ENCODE measurements at places on chromosomes 3 and 15. TPM values are rescaled to one million over a fixed set of nuclear protein-coding genes. Genes with fewer than 3 reads are reported as not detected.
A peak's percentile ranks its signal among the peaks of the same experiment; 100 is the strongest.

DNA sequence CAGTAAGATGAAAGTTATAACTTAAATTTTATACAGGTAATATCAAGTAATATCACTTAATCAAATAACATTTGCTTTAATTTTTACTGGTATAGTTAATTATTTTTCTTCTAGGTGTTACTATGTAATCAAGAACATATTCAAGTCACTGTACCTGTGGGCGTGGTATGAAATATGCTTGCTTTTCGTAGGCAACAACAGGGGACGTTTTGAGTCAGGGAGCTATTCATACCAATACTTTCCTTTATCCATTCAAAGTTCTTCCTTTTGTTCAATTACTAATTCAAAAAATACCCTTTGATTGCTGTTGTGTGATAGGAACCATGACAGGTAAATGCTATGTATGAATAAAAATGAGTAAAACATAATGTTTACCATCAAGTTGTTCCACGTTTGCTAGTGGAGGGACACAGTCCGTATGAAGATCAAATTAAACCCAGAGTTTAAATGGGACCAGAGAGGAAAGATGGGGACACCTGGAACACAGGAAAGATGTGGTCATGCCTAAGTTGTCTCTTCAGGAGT lies 654.0 kb upstream of the KCNMB2 start:
- no peaks in the 10 kb centered on the region for H3K36me3 ChIP-seq
- DNase-seq: no peak
- H3K27ac ChIP-seq: no peak overlapping the region
- H3K4me1 ChIP-seq: no peaks in the 10 kb centered on the region
- no peak overlapping the region for H3K4me3 ChIP-seq

- H3K36me3 ChIP-seq: peaks cover 14% of the 10 kb centered on the region
- H3K4me3 ChIP-seq: no peak overlapping the region
- H3K27ac ChIP-seq: peak overlapping the region; percentile 70
- H3K27me3 ChIP-seq: no peaks in the 10 kb centered on the region
- peaks cover 17% of the 10 kb centered on the region for H3K4me1 ChIP-seq
Measured at GRCh38 chr3:48435774-48436476, 4.0 kb downstream of the CCDC51 start.

DNA sequence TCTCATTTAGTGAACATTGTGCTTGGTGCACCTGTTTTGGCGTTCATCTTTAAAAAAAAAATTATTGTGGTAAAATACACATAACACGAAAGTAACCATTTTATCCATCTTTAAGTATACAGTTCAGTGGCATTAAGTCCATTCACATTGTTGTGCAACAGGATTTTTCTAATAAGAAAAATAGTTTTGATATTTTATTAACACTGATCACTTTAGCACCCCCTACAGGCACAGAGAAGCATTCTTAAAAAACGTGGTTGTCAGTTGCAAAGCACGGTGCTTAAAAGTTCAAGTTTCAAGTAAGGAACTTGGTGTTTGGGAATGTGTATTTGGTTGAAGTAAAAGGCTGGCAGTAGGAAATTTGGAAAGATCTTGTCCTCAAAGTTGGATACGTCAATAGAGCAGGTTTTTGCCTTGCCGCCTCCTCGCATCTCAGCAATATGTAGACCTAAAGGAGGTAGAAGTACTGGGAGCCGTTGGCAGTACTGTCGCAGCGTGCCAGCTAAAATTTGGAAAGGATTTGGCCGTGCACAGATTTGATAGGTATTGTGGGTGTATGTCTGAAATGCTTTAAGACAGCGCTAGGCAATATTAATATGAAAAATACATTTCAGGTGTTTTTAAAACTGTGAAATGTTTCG lies 110.4 kb downstream of the LRRC28 start:
- no peaks in the 10 kb centered on the region for H3K27me3 ChIP-seq
- H3K4me3 ChIP-seq: no peak overlapping the region
- no peaks in the 10 kb centered on the region for H3K4me1 ChIP-seq

- no peaks in the 10 kb centered on the region for H3K36me3 ChIP-seq
- no peak for DNase-seq
- no peak overlapping the region for H3K4me3 ChIP-seq
- H3K4me1 ChIP-seq: peaks cover 13% of the 10 kb centered on the region
- H3K27ac ChIP-seq: no peak overlapping the region
- no peaks in the 10 kb centered on the region for H3K27me3 ChIP-seq
Measured at GRCh38 chr3:183185696-183186095, 23.2 kb upstream of the LAMP3 start.

DNA sequence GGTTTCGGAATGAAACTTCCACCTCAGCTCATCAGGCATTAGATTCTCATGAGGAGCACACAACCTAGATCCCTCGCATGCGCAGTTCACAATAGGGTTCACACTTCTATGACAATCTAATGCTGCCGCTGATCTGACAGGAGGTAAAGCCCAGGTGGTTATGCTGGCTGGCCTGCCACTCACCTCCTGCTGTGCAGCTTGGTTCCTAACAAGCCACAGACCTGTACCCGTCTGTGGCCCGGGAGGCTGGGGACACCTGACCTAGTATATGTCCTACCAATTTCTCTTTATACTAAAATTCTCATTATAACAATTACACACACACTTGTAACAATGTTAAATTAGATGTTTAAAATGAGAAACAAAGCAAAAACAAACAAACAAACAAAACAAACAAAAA lies 172.2 kb downstream of the SLC9A9 start:
- no peak overlapping the region for H3K4me3 ChIP-seq
- H3K27me3 ChIP-seq: no peaks in the 10 kb centered on the region
- no peaks in the 10 kb centered on the region for H3K4me1 ChIP-seq
- no peaks in the 10 kb centered on the region for H3K36me3 ChIP-seq
- no peak for DNase-seq

- peaks cover 36% of the 10 kb centered on the region for H3K36me3 ChIP-seq
- no peak overlapping the region for H3K27ac ChIP-seq
- H3K4me3 ChIP-seq: no peak overlapping the region
- H3K4me1 ChIP-seq: no peaks in the 10 kb centered on the region
- no peak for DNase-seq
Measured at GRCh38 chr3:182947888-182948287, 32.5 kb downstream of the DCUN1D1 start.

DNA sequence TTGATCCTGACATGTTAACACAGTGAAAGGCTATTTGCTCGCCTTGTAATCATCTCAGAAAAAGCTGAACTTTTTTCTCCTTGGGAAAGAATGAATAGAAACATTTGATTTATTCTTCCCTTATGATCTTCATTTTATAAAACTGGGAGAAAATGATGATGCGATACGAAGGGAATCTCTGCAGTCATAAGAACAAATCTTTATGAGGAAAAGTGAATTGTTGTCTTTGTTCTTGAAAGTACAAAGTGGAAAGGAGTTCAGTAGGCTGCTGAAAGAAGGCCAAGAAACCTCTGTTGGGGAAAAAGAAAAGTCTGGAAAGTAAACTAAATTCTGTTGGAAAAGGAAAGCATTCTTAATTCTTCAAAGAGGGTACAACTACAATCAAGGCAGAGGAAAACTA lies 248.8 kb downstream of the NSUN3 start:
- H3K27ac ChIP-seq: no peak overlapping the region
- H3K4me3 ChIP-seq: no peak overlapping the region
- no peak for DNase-seq
- no peaks in the 10 kb centered on the region for H3K36me3 ChIP-seq

GRCh38 chr15:93362821-93363220 lies 273.8 kb upstream of the RGMA start:
- DNase-seq: no peak
- no peak overlapping the region for H3K27ac ChIP-seq
- no peaks in the 10 kb centered on the region for H3K36me3 ChIP-seq
- no peak overlapping the region for H3K4me3 ChIP-seq

GRCh38 chr15:52715411-52715810 lies 36.2 kb upstream of the ATOSA start:
- peaks cover 3% of the 10 kb centered on the region for H3K4me1 ChIP-seq
- DNase-seq: no peak
- no peaks in the 10 kb centered on the region for H3K36me3 ChIP-seq
- no peaks in the 10 kb centered on the region for H3K27me3 ChIP-seq
- no peak overlapping the region for H3K4me3 ChIP-seq

GRCh38 chr3:55797084-55797483 lies 310.0 kb upstream of the WNT5A start:
- peaks cover 8% of the 10 kb centered on the region for H3K4me1 ChIP-seq
- H3K36me3 ChIP-seq: no peaks in the 10 kb centered on the region
- H3K27me3 ChIP-seq: no peaks in the 10 kb centered on the region
- no peak overlapping the region for H3K27ac ChIP-seq
- no peak overlapping the region for H3K4me3 ChIP-seq

DNA sequence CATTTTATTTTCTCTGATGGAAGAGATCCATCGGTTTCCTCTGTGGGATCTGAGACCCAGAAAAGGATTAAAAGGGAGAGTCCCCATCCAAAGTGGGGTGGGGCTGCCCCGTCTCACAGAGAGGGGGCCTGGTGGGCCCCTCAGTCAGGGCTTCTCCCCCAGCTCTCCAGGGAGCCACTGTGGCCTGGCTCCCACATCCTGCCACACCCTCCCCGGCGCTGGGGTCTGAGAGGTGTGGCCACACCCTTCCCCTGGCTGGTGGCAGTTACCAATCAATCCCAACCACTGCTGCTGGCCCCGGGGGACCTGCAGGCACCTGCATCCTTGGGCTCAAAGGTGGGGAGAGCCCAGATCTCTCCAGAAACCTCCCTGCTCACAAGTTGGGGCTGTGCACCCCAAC lies 161.8 kb upstream of the IQSEC1 start:
- H3K27ac ChIP-seq: no peak overlapping the region
- DNase-seq: no peak
- H3K4me3 ChIP-seq: no peak overlapping the region
- no peaks in the 10 kb centered on the region for H3K4me1 ChIP-seq
- no peaks in the 10 kb centered on the region for H3K36me3 ChIP-seq
- H3K27me3 ChIP-seq: no peaks in the 10 kb centered on the region

DNA sequence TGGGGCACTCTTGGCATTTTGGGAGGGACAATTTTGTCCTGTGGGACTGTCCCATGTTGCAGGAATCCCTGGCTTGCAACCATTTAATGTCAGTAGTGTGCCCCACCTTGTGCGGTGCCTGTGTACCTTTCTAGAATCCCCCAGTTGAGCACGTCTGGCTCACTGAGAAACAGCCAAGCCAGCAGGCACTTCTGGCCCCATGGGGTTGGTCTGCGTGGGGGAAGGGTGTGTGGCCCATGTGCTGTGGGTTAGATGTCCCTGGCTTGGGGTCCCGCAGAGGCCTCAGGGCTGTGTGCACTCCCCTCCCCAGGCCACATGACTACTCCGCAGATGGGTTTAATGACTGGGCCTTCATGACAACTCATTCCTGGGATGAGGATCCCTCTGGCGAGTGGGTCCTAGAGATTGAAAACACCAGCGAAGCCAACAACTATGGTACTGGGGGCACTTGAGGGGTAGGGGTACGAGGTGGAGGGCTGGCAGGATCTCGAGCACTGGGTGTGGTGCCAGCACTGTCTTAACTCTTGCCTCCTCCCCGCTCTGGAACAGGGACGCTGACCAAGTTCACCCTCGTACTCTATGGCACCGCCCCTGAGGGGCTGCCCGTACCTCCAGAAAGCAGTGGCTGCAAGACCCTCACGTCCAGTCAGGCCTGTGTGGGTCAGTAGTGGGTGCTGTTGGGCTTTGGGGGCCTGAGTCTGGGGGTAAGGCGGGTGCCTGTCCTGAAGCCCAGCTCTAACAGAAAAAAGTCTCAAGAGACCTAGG lies 3.7 kb upstream of the FES start:
- no peaks in the 10 kb centered on the region for H3K27me3 ChIP-seq
- H3K27ac ChIP-seq: no peak overlapping the region
- no peak for DNase-seq

DNA sequence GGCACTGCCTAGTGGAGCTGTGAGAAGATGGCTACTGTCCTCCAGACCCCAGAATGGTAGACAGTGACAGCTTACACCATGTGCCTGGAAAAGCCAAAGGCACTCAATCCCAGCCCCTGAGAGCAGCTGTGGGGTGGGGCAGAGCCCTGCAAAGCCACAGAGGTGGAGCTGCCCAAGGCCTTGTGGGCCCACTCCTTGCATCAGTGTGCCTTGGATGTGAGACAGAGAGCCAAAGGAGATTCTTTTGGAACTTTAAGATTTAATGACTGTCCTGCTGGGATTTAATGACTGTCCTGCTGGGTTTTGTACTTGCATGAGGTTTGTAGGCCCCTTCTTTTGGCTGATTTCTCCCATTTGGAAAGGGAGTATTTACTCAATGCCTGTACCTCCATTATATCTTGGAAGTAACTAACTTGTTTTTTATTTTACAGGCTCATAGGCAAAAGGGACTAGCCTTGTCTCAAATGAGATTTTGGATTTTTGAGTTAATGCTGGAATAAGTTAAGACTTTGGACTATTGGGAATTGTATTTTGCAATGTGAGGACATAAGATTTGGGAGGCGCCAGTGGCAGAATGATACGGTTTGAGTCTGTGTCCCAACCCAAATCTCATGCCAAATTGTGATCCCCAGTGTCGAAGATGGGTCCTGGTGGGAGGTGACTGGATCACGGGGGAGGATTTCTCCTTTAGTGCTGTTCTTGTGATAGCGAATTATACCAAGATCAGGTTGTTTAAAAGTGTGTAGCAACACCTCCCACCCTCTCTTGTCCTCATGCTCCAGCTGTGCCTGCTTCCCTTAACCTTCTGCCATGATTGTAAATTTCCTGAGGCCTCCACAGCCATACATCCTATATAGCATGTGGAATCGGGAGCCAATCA lies 80.4 kb downstream of the MYO5A start:
- no peaks in the 10 kb centered on the region for H3K27me3 ChIP-seq
- H3K4me1 ChIP-seq: peaks cover 5% of the 10 kb centered on the region
- no peak for DNase-seq
- no peak overlapping the region for H3K27ac ChIP-seq
- no peak overlapping the region for H3K4me3 ChIP-seq

- peaks cover 35% of the 10 kb centered on the region for H3K36me3 ChIP-seq
- no peaks in the 10 kb centered on the region for H3K27me3 ChIP-seq
- no peaks in the 10 kb centered on the region for H3K4me1 ChIP-seq
- no peak overlapping the region for H3K4me3 ChIP-seq
Measured at GRCh38 chr3:58287354-58287753, 18.7 kb upstream of the RPP14 start.

The WDR93 gene
- total RNA-seq: not detected

The IDH2 gene
- 43.1 TPM for total RNA-seq

The LYZL4 gene
- not detected for total RNA-seq

The GOLGA8G gene
- not detected for total RNA-seq

The MST1R gene
- 46.2 TPM for total RNA-seq

All from upper lobe of right lung (tissue), 1 donor.